ENCODE measurements at places on chromosomes 11 and 22.

GRCh38 chr11:126700768-126701519 is 299.6 kb downstream of the KIRREL3 start:
- no peak for DNase-seq

- DNase-seq, result no peak
Measured at GRCh38 chr11:81987829-81988472, 745.7 kb downstream of the FAM181B start.

GRCh38 chr22:44862981-44863860 is 110.8 kb downstream of the ARHGAP8 start:
- no peak for DNase-seq

- DNase-seq, result no peak
Measured at GRCh38 chr11:46388619-46389449, 2.7 kb downstream of the CHRM4 start.

- no peak for DNase-seq
Measured at GRCh38 chr22:17157714-17158113, 1.4 kb downstream of the HDHD5 start.

GRCh38 chr22:35150183-35151107 is 84.5 kb downstream of the ISX start:
- DNase-seq, result peak; percentile 46

DNA sequence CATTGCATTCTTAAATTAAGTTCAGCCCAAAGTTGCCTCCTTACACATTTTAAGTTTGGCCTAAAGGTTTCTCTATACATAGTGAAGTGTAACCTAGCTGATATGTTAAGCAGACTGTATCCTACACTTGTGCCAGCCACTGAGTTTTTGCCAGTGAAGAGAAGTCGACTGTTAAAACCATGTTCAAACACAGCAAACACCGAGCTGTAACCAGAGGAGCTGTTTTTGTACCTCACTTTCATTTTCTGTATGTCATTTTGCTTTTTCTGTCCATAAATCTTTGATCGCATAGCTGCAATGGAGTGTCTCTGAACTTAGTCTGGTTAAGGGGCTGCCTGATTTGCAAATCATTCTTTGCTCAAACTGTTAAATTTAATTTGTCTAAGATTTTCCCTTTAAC is 403.7 kb downstream of the LUZP2 start:
- no peak for DNase-seq

- DNase-seq, result no peak
Measured at GRCh38 chr11:34863048-34863447, 53.1 kb downstream of the APIP start.

DNA sequence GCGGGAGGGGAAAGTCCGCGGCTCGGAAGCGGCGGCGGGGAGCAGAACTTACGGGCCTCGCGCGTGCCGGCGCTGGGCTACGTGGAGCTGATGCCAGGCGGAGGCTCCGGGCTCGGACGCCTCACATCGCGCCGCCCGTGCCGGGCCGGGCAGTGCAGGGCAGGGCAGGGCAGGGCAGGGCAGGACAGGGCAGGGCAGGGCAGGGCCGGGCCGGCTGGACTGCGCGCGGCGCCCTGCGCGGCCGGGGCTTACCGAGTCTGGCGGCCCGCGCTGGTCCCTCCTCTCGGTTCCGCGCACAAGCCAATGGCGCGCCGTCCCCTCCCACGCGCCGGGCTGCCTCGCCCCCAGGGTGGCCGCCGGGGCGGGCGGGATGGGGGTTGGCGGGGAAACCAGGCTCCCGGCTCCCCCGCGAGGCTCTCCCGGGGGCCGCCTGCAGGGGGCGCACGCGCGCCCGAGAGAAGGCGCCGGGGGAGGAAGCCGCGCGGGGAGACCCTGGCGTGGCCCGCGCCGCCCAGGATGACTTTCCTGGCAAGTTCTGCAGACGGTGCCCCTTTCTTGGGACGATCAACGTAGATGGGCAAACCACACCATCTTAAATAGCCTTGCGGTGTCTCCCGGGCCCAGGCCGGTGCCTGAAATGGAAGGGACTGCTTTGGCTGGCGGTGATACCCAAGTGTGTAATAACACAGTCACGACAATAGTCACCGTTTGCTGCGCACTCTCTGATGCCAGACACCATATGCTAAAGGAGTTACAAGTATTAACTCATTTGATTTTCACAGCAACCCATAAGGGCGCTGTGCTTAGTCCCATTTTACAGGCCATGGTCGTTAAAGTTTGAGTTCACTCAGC is at the start of gene TP53I11:
Gene TP53I11 (minus strand): TSS at position 259 of the 852 bp plus-strand sequence. CDS start 12,548 bp downstream, outside the sequence.
- DNase-seq, result no peak

- no peak for DNase-seq
Measured at GRCh38 chr11:128412847-128413791, 174.2 kb downstream of the ETS1 start.

DNA sequence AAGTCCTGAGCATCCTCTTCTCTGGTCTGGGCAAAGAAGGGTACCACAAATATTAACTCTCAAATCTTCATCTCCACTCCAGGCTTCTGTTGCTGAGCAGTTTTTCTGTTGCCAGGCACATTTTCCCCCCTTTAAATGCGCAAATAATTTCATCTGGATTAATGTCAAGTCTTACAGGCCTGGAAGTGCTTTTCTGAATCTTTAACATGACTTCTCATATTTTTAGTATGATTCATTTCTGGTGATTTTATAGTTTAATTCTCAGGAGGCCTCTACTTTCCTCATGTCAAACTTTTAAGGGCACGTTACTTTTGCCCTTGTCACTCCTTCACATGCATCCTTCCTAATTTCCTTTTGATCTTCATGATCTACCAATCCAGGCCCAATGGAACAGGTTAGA is 510.2 kb downstream of the METTL15 start:
- no peak for DNase-seq

GRCh38 chr11:134734141-134734845 is 322.3 kb upstream of the B3GAT1 start:
- DNase-seq, result no peak

- no peak for DNase-seq
Measured at GRCh38 chr11:118909619-118910308, 16.0 kb downstream of the BCL9L start.

- DNase-seq, result no peak
Measured at GRCh38 chr11:132312161-132312560, 941.7 kb downstream of the NTM start.

DNA sequence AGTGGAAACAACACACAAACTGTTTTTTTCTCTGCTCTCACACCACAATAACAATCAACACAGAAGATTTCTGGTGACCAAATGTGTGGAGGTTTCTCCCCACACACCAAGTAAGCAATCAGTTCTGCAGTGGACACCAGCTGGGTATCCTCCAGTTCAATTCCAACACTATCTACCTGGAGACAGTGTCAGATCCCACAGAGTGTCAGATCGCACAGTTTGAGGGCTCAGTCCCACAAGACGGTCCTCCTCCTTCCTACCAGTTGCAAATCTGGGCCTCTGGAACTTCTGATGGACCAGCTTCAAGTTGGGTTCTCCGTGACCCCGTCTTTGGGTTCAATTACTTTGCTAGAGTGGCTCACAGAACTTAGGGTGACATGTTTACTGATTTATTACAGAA is 9.0 kb downstream of the SWAP70 start:
- no peak for DNase-seq

- no peak for DNase-seq
Measured at GRCh38 chr11:61951484-61952135, 1.5 kb downstream of the BEST1 start.

DNA sequence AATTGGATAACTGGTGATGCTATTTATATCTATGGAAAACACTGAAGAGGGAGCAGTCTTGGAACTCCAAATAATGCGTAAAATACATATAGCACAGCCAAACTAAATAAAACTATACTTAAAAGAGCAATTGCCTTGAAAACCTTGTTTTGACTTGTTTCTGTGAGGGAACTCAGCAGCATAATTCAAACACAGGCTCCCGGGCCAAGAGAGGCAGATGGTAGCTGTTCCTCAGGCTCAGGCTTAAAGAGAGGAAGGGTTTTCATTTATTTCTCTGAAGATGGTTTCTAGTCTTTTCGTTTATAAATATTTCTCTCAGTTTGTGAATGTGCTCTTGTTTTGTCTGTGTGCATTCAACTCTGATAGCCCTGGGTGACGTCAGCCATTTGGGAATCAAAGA is 82.4 kb downstream of the FANCF start:
- DNase-seq, result no peak

Measured in Kasumi-1 (cell line).